ENCODE measurements at places on chromosomes 4 and X.

- no peak for DNase-seq
Measured at GRCh38 chrX:118536687-118537461, 41.3 kb downstream of the DOCK11 start.

GRCh38 chrX:526295-527224 lies 104.0 kb upstream of the SHOX start:
- DNase-seq, result no peak

GRCh38 chr4:26858035-26858918 lies 2.4 kb upstream of the STIM2 start:
- no peak for DNase-seq

DNA sequence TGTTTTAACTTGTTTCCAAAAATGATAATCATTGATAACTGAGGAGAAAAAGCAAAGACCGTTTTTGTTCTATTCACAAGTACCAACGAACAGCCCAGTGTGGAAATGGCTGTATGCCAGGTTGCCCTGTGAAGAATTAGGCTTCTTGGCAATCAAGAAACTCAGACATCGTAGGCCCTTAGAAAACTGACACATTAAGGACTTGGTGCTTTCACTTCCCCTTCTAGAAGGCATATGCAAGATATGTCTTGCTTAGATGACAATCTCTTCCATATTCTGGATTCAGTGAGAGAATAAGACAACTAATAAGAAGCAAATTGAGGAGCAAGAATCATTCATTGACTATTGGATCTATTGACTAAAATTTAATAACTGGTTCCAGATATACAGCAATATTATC lies 56.6 kb downstream of the ANAPC10 start:
- DNase-seq, result no peak

- no peak for DNase-seq
Measured at GRCh38 chr4:99447513-99447912, 12.4 kb upstream of the ADH7 start.

- DNase-seq, result no peak
Measured at GRCh38 chr4:8006471-8006870, 66.8 kb upstream of the AFAP1 start.

- DNase-seq, result no peak
Measured at GRCh38 chrX:95057341-95057740, 1383.3 kb downstream of the FAM133A start.

GRCh38 chrX:66074920-66075879 lies 35.3 kb upstream of the VSIG4 start:
- DNase-seq, result no peak
